NCI-H1930 (cell line): ENCODE measurements at places on chromosomes 1 and 21.

- DNase-seq: no peak
Observed at GRCh38 chr21:24693779-24694178, 913.5 kb downstream of the MRPL39 start.

DNA sequence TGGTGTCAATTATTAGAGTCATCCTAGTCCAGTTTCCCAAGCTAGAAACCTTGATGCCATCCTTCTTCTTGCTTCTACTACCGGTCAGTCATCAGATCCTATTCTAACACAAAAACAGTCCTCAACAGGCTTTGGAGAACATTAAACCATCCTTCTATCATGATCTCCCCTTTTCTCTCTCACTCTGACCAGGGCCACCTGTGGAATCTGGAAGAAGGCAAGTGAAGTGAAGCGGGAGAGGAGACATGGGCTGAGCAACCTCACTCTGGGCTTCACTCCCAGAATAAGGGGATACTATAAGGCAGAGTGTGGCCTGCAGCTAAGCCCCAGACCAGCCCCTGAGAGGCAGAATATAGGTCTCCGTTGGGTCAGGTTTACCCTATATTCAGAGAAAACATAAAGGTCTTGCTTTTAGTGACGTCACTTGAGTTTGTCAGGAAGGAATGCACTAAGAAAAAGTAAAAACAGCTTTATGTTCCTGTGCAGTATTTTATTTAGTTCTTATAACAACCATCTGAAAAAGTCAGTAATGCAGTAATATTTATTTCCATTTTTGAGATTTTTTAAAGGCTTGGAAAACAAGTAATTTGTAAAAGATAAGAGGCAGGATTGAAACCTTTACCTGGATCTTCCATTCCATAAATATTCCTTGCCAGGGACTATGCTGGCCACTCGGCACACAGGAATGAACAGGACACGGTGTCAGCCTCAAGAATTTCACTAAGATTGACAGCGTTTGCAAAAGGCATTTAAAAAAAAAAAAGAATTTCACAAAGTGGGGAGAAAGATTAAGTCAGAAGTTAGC is 61.3 kb downstream of the NFASC start:
- DNase-seq: no peak

DNA sequence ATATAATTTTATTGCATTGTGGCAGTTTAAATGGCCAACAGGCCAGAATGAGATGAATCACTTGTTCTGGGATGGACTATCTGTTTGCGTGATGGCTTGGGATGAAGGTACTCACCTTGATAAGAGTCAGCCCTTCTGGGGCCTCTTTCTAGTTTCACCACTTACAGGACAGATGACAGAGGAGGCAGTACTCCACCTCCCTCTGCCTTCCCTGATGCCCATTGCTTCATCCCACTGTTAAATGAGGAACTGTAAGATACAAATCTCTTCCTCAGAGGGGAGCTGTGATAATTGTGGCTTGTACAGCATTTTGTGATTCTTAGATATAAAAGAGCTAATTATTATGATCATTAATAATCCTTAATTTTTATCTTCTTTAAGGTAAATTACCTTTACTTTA is 3.7 kb upstream of the TCHH start:
- DNase-seq: no peak

- no peak for DNase-seq
Observed at GRCh38 chr1:119375366-119375765, 6.8 kb downstream of the HAO2 start.

GRCh38 chr1:184753608-184754475 is 816 bp downstream of the EDEM3 start:
- DNase-seq: no peak

DNA sequence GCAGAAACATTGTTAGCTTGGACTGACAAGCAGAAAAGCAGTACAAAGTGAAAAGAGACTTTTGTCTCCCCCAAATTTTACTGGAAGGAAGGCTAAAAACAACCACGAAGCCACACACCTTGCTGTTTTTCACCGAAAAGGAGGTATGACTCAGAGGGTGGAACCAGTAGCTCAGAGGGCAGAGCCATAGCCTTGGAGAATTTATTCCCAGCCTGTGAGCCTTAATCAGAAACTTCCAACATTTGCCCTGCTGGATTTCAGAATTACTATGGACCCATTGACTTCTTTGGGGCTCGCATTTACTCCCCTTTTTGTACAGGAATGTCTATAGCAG is 32.0 kb downstream of the RPS6KC1 start:
- no peak for DNase-seq
